ENCODE measurements at places on chromosomes 3 and 15.

DNA sequence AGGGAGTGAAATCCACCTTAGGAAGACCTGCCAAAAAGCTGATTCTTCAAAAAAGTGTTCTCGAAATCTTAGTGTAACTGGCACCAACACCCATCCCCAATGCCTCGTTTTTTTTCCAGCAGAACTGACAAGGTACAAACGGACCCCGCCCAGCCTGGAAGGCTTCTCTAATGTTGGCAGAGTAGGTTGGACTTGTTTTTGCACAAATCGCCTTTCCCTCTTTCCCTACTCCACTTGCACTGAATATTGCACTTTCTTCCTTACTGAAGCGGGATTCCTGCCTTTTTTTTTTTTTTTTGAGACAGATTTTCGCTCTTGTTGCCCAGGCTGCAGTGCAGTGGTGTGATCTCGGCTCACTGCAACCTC lies 544 bp upstream of the TIMMDC1 start:
- peak overlapping the region; percentile 93 for H3K27ac ChIP-seq
- peak overlapping the region; percentile 31 for H3K4me3 ChIP-seq

DNA sequence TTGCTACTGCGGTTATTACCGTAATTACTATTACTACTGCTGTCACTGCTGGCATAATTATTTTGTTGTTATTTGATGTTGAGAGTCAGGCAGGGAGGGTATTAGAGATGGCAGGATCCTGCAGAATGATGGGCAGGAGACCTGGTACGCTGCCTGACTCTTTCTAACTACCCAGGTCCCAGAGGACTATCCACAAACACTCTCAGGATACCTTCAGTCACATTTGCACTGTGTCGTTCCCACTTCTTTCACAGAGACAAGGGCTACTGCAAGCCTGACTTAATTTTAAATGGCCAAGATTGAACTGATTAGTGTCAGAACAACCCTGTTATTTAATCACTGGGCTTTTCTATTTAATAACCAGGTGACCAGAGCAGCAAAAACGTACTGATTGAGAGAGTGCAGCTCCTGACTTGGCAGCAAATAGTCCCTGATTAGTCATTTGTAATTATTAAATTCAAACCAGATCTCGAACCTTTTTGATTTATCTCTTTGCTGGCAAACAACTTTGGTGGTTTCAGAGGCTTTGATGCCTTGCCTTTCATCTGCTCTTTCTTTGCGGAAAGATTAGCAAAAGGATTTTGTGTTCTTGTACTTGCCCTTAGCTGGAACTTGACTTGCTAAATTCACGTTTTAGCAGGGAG lies 88.8 kb upstream of the ARHGEF3 start:
- H3K4me1 ChIP-seq = peaks cover 27% of the 10 kb centered on the region
- H3K27me3 ChIP-seq = no peaks in the 10 kb centered on the region
- no peak overlapping the region for H3K4me3 ChIP-seq
- H3K36me3 ChIP-seq = no peaks in the 10 kb centered on the region

- no peaks in the 10 kb centered on the region for H3K36me3 ChIP-seq
- H3K27me3 ChIP-seq = no peaks in the 10 kb centered on the region
- no peaks in the 10 kb centered on the region for H3K4me1 ChIP-seq
- H3K4me3 ChIP-seq = no peak overlapping the region
- DNase-seq = no peak
These were observed 48.2 kb downstream of the SRGAP3 start for GRCh38 chr3:9201266-9201665.

DNA sequence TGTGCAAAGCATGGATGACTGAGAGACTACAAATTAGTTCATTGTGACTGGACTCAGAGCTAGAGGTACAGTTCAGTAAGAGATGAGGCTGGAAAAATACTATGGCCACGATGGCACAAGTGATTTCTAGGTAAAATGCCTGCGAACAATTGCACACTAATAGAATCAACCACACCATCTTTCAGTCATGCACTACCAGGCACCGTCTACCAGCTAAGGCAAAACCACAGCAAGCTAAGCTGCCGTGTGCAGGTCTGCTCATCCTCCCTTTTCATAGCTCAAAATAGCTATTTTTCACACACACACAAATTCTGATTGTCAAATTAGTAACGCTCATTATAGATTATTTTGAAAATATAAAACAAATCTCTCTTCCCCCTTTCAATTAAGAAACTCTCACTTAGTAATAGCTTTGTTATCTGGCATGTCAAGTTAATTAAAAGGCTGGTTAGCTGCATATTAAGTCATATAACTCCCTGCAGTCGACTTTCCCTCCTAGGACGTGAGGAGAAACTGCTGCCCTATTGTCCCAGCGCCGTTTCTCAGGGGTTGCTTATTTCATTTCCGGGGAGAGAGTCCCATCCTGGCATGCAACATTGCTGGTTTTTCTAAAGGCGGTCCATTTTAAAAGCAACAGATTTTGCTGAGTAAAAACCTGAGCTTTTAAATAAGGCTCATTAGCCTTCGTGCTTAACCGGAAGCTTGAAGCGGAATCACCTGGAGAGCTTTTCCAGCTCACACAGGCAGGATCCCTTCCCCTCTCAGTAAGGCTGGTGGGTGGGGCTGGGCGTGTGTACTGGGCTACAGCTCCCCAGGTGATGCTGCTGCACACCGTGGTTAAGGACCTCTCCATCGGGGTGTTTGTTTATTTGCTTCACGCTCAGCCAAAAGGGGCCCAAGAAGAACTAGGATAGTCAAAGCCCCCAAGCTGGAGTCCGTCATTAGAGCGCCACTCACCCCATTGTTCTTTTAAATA lies 16.9 kb upstream of the MEX3B start:
- H3K36me3 ChIP-seq = no peaks in the 10 kb centered on the region
- no peaks in the 10 kb centered on the region for H3K27me3 ChIP-seq
- DNase-seq = no peak
- H3K27ac ChIP-seq = no peak overlapping the region
- no peak overlapping the region for H3K4me3 ChIP-seq

DNA sequence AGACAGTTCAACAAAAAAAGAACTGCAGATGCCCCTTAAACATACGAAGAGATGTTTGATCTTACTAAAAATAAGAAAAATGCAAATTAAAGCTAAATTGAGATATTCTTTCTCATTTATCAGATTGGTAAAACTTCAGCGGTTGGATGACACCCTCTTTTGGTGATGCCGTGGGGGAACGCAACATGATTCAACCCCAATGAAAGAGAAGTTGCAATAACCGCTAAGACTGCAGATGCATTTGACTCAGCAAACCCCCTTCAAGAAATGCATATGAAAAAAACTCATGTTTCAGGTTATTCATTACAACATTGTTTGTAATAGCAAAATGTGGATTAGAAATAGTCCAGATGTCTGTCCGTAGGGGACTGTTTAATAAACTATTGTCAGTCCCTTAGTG lies 3.6 kb downstream of the KLHL6 start:
- no peak overlapping the region for H3K27ac ChIP-seq
- H3K27me3 ChIP-seq = no peaks in the 10 kb centered on the region
- no peaks in the 10 kb centered on the region for H3K36me3 ChIP-seq

DNA sequence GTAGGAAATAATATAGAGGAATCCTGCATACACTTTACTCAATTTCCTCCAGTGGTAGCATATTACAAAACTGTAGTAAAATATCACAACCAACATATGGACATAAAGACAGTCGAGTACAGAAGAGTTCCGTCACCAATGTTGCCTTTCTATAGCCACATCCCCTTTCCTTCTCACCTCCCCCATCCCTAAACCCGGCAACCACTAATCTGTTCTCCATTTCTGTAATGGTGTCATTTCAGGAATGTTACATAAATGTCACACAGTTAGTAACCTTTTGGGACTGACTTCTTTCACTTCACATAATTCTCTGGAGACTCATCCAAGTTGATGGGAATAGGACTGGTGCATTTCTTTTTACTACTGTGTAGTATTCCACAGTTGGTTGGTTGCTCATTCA lies 41.4 kb upstream of the ATG7 start:
- DNase-seq = no peak
- peaks cover under 1% of the 10 kb centered on the region for H3K4me1 ChIP-seq
- no peak overlapping the region for H3K27ac ChIP-seq
- no peaks in the 10 kb centered on the region for H3K27me3 ChIP-seq
- no peak overlapping the region for H3K4me3 ChIP-seq

DNA sequence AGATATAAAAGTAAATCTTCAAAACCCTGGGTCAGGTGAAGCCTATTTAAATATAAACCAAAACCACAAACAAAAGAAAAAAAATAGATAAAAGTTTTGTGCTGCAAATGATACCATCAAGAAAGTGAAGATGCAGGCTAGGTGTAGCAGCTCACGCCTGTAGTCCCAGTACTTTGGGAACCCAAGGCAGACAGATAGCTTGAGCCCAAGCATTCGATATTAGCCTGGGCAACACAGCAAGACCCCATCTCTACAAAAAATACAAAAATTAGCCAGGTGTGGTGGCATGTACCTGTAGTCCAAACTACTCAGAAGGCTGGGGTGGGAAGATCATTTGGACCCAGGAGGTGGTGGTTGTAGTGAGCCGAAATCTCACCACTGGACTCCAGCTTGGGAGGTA lies 164.8 kb downstream of the MAGI1 start:
- H3K36me3 ChIP-seq = no peaks in the 10 kb centered on the region
- H3K4me1 ChIP-seq = peaks cover 9% of the 10 kb centered on the region
- H3K27me3 ChIP-seq = no peaks in the 10 kb centered on the region
- no peak for DNase-seq
- no peak overlapping the region for H3K27ac ChIP-seq

- DNase-seq = no peak
- H3K36me3 ChIP-seq = no peaks in the 10 kb centered on the region
- H3K27ac ChIP-seq = no peak overlapping the region
- H3K4me1 ChIP-seq = peaks cover 8% of the 10 kb centered on the region
- H3K27me3 ChIP-seq = no peaks in the 10 kb centered on the region
These were observed 12.5 kb upstream of the CAMKV start for GRCh38 chr3:49882166-49882565.

- no peak overlapping the region for H3K4me3 ChIP-seq
- H3K4me1 ChIP-seq = peaks cover 19% of the 10 kb centered on the region
- H3K27ac ChIP-seq = no peak overlapping the region
- H3K36me3 ChIP-seq = no peaks in the 10 kb centered on the region
These were observed 6.1 kb upstream of the ANKRD28 start for GRCh38 chr3:15803921-15804320.

Data from thyroid gland (tissue), 4 donors.